Ammon's horn (tissue), 1 donor: ENCODE measurements at places on chromosomes 2 and 18.
A peak's percentile ranks its signal among the peaks of the same experiment; 100 is the strongest.

DNA sequence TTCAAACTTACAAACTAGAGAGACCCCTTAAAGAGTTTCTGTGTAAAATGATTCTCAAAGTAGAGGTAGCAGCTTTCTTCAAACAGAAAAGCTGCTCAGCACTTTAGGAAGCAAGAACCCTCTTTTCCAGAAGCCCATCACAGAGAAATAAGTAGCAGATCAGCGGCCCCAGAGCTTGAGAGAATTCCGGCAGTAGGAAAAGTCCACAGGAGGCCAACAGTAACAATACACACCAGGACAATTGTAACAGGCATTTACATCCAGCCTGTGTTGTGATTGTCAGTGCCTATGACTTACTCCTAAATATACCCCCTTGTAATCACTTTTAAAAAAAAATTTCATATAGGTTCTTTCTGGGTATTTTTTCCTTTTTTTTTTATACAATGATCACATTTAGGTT lies 161.4 kb upstream of the ACVR2A start:
- no peak for DNase-seq

- no peak for DNase-seq
These were observed 2.2 kb upstream of the UGT1A6 start for GRCh38 chr2:233690444-233690843.

- DNase-seq: no peak
These were observed 230.0 kb upstream of the CXCR4 start for GRCh38 chr2:136347981-136348380.

DNA sequence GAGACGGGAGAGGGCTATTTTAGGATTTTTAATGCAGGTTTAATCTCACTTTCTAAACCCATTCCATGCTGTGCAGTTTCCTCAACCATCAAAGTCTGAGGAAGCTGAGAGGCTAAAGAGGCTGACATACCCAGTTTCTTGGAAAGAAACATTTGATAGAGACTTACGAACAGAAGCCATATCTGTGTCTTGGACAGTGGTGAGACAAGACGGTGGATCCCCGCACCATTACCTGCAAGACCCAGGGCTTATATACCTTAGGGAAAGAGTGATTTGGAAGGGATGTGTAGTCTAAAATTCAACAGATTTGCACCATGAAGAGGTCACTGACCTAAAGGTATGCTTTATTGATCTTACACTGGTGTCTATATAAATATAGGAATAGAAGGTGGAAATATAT lies 13.5 kb downstream of the EEF1B2 start:
- DNase-seq: no peak

DNA sequence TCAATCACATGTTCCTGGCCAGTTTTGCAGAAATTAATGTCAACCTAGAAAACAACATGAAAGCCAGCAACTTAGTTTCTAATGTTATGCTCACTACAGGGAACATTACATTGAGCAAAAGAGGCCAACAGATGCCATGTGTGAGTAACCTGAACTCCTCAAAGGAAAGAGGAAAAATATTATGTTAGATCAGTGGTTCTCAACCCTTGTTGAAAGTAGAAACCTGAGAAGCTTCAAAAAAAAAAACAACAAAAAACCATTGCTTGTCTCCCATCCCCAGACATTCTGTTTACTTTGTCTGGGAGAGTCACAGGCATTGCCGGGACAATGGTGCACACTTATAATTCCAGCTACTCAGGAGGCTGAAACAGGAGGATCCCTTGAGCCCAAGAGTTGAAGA lies 57.7 kb downstream of the METTL4 start:
- no peak for DNase-seq

DNA sequence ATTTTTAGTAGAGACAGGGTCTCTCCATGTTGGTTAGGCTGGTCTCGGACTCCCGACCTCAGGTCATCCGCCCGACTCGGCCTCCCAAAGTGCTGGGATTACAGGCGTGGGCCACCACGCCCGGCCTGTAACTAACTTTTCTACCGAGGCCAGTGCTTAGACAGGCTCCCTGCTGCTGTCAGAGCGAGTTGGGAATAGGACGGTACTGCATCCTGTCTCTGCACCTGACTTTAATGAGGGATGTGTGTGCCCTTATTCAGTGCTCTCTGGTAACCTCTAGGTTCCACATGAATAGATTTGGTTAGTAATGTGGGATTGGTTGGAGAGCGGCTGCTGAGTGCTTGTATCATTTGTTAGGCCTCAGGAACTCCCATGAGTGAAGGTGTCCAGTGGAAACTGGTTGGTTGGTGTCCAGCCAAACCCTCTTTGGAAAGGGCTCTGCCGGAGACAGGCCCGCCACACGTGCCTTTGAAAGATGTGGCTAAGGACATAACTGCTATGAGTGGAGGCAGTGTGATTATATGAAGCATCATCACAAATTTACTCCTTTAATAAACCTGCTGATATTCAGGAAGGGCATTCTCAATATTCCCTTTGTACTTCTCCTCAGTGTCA lies 36.6 kb downstream of the MYOM1 start:
- no peak for DNase-seq

GRCh38 chr18:61199171-61199848 lies 133.9 kb upstream of the CDH20 start:
- no peak for DNase-seq

GRCh38 chr2:80454628-80455027 lies 150.1 kb upstream of the LRRTM1 start:
- peak; percentile 91 for DNase-seq

DNA sequence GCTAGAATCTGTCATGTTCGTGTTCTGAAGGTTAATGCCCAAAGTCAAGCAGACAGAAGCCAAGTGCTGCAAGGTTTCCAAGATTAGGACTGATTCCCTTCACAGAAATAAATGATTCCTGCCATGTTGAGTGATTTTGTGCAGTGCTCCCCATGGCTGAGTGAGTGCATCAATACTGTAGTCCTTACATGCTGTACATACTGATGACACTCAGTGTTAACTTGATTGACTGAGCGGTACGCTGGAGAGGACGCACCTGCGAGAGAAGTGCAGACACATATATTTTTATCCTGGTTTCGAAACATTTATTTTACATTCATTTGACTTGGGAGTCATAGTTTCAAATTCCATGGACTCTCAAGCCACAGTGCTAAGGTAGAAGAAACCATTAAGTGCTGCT lies 92.0 kb downstream of the ASXL3 start:
- no peak for DNase-seq

GRCh38 chr18:54787121-54787520 lies 41.2 kb upstream of the RAB27B start:
- no peak for DNase-seq

- peak; percentile 19 for DNase-seq
These were observed 64.5 kb downstream of the TMEM131 start for GRCh38 chr2:97931118-97931857.

GRCh38 chr2:109415581-109416013 lies 198.2 kb downstream of the SEPTIN10 start:
- no peak for DNase-seq

DNA sequence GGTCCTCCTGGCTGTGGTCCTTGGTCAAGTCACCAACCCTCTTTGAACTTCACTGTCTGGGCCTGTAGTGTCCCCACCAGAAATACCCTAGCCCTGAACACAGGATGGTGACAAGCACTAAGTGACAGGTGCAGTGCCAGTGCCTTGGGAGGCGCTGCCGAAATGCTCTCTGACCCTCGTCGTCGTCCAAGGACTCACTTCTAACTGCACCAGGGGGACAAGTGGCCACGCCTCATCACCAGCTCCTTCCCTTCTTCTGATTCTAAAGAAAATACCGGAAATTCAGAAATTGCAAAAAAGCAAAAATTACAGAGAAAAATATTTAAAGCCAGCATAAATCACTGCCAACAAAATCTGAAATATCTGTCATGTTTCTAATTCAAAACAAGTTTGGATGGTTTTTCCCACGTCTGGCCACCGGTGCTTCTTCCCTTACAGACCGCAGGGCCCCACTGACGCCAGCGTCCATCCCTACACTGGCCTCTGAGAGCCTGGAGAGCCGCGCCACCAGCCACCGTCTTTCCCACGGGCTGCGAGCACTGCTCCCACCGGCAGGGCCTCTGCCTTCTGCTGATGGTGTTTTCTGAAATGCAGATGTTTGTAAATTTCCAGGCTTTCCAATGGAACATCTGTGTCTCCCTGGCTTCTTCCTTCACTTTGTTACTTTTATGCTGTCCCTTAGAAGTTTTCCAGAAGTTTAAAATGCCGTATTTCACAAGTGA lies 37.4 kb upstream of the GPC1 start:
- DNase-seq: no peak

- no peak for DNase-seq
These were observed 513.5 kb upstream of the ZEB2 start for GRCh38 chr2:145033438-145033837.

DNA sequence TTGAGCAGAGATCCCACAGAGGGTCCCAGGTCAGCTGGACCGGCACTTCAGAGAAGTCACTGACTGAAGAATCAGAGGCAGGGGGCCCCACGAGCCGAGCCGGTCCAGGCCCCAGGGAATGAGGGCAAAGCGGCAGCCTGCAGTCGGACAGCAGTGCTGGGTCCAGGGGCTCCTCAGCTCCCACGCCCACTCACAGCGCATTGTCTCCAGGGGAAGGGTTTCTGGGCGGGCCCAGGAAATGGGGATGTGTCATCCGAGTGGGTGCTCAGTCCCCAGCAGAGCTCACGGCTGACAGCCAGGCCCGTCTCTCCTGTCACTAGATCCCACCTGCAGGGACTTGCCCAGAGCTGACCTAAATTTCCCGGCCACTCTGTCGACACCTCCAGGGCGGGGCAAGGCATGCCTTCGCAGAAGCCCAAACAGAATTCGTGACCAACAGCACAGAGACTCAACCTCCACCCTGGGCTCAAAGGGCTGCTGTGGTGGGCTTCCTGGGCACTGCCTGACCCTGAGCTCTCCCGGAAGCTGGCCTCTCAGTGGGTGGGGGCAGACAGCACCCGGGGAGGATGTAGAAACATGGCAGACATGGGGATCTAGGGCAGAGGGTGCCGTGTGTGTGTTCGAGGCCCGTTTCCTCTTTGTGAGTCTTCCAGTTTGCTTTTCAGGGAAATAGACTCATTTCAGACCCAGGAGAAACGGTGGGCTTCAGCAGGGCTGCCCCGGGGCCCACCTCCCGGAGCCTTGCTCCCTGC lies 42.1 kb upstream of the TAF1B start:
- DNase-seq: no peak

DNA sequence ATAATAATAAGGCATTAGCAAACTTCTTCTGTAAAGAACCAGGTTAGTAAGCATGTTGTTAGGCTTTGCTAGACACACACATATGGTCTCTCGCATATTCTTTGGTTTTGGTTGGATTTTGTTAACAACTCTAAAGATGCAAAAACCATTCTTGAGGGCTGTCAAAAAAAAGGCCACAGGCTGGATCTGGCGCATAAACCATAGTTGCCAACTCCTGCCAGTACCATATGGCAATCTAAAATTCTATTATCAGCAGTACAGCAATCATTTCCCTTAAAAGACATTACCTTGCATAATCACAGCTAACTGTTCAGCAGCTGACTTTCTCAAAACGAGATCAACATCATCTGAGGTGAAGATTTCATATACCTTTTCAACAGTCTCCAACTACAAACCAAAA lies 63.5 kb downstream of the RTTN start:
- peak; percentile 10 for DNase-seq

- peak; percentile 13 for DNase-seq
These were observed 54.9 kb downstream of the R3HDM1 start for GRCh38 chr2:135586148-135586547.

GRCh38 chr18:25349926-25350487 lies 2.0 kb downstream of the ZNF521 start:
- DNase-seq: no peak

- DNase-seq: no peak
These were observed 39.2 kb upstream of the MRPL19 start for GRCh38 chr2:75607400-75607798.

GRCh38 chr2:61632276-61633169 lies 94.4 kb upstream of the XPO1 start:
- no peak for DNase-seq

DNA sequence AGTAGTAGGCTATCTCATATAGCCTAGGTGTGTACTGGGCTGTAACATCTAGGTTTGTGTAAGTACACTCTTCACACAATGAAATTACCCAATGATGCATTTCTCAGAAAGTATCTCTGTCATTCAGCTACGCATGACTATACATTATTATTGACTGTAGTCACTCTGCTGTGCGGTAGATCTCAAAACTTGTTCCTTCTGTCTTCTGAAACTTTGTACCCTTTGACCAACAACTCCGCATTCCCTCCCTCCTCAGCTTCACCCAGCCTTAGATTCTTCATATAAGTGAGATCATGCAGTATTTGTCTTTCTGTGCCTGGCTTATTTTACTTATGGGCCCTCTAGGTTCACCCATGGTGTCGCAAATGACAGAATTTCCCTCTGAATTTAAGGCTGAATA lies 49.0 kb downstream of the TAF1B start:
- no peak for DNase-seq

DNA sequence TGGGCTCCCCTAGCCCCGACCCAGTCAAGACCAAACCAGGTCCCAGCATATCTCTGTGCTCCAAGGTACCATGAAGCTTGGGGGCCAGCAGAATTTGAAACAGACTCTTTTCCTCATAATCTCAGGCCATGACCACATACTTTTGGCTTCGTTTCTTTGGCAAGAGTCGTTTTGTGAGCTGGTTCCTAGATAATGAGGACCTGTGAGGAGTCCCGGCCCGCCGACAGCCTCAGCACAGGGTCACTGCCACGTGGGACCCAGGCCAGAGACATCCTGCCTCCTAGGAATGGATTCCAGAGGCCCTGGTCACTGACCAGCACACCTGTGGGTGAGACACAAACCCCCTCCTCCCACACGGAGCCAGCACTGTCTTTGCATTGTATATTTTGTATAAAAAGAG lies 73.5 kb downstream of the VAPA start:
- DNase-seq: no peak

DNA sequence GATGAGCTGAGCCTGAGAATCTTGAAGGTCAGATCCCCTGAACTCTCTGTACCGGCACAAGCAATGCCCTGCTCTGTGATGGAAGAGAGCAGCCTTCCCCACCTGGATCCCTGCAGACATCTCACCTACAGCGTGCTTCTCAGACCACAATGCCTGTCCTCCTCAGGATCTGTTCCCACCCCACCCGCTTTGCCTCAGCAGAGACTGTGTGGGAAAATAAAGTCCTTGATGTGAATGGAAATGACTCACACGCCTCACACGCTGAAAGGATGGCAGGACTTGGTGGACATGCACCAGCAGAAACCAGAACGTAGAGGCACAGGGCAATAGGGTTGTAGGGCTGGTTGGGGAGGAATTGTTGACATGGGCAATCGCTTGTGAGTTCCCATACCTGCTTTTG lies 117.9 kb upstream of the POU3F3 start:
- DNase-seq: no peak
